ENCODE measurements at places on chromosomes 3 and 15.
A peak's percentile ranks its signal among the peaks of the same experiment; 100 is the strongest.

DNA sequence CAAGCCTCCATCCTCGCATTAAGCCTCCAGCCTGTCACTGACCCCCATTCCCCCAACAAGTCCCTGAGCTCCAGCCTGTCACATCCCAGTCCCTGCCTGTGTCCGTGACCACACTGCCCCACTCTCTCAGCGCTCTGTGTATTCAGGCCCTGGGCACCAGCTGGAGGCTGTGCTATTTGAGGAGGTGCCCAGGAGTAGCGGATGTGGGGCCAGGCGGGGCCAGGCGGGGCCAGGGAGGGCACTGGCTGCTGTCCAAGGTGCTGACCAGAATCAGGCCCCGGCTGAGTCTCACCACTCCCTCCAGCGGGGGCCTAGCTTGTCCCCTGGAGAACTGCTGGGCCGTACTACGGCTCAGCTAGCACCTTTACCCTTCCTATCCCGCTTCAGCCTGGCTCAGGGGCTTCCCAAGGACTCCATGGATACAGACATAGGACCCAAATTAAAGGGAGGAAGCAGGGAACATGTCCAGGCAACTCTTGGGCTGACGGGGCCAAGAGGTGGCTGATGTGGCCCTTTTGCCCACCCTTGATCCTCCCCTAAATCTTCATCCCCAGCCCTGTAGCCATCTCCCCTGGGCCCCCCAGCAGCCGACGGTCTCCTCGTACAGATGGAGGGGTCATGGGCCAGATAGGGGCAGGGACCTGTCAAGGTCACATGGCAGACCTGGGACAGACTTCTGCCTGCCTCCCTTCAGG is 1.1 kb downstream of the HHATL start:
- DNase-seq = peak; percentile 56

DNA sequence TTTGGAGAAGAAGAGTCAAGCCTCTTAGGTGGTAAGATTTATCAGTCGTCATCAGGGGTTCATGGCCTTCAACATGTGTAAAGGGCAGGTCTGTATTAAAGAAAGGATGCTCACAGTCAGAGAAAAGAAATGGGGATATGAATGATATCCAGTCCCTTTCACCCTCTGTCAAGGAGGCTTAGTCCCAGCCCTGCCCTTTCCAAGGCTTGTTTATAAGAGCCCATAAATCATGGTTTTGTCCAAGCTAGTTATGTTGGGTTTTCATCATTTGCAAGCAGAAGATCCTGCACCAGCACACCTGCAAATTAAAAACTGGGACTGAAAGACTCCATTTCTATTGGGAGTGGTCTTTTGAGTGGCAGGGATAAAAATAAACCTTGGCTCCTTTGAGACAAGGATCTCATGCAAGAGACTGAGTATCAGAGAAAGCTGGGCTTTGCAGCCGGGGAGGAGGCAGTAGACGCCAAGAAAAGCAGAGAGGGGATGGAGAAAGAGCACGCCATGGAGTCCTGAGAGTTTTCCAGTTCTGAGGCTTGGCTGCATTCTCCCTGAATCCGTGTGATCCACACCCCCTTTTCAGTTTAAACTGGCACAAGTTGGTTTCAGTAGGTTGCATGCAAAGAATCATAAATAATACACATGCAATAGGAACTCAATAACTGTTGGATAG is 12.6 kb upstream of the PDIA5 start:
- no peak for DNase-seq

DNA sequence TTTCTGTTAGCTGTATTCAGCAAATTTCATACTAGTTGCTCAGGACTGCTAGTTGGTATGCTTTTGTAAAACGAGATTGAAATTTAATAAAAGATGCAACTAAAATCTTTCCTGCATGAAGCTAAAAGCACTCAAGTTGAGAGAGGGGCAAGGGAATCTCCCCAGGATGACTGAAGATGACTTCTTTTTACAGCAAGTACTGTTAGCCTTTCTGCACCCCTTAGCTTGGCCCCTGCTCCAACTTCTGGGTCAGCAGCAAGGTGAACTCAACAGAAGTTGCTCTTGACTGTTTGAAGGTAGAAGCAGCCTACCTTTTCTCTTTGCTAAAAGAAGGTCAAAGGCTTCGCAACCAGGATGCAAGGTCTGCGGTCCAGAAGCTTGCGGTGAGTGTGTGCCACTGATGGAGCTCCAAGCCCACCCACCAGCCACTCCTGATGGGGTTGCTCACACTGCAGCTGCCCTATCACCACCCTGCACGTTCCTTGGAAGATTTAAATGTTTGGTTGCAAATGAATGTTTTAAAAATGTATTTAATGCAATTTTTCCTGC is 32.5 kb downstream of the NME9 start:
- no peak for DNase-seq

DNA sequence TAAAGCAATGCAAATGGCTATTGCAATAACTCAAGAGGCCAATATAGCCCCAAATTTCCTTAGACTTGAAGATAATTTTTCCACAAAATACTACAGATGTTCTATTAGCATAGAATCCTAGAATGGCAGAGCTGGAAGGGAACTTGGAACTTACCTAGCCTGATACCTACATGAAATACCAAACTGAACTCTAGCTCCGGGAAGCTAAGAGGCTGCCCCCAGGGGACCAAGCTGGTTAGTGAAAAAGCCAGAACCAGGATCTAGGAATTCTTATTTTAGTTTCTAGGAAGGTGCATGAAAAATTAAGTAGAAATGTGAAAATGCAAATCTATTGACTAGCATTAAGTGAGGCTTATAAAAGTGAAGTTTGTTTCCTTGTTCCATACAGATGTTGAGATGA is 256.0 kb upstream of the CBLB start:
- no peak for DNase-seq

- DNase-seq = no peak
Observed at GRCh38 chr15:65795663-65796216, 3.6 kb upstream of the DENND4A start.

Data from anterior cingulate cortex (tissue), 58 donors.